HCT116 (cell line): ENCODE measurements at places on chromosomes 1 and 21.

DNA sequence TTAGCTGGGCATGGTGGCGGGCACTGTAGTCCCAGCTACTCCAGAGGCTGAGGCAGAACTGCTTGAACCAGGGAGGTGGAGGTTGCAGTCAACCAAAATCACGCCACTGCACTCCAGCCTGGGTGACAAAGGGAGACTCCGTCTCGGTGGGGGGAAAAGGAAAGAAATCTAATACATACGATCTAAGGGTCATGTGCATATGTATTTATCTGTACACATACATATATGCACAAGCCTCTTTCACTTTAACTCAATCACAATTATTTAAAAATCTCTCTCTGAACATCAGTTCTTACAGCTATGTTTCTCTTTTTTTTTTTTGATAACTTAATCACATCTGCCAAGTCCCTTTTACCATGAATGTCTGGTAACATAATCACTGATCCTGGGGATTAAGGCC is 34.7 kb downstream of the EVA1C start:
- H3K4me3 ChIP-seq = no peak overlapping the region
- DNase-seq = no peak
- H3K27ac ChIP-seq = no peak overlapping the region
- H3K27me3 ChIP-seq = no peaks in the 10 kb centered on the region
- peaks cover 10% of the 10 kb centered on the region for H3K4me1 ChIP-seq
- H3K36me3 ChIP-seq = peaks cover 11% of the 10 kb centered on the region; the same call in 1 of the 2 replicates

- H3K27me3 ChIP-seq = no peaks in the 10 kb centered on the region
- no peak overlapping the region for H3K4me3 ChIP-seq
- no peaks in the 10 kb centered on the region for H3K4me1 ChIP-seq
- H3K36me3 ChIP-seq = no peaks in the 10 kb centered on the region
Measured at GRCh38 chr1:4422504-4423289, 231.7 kb upstream of the AJAP1 start.

DNA sequence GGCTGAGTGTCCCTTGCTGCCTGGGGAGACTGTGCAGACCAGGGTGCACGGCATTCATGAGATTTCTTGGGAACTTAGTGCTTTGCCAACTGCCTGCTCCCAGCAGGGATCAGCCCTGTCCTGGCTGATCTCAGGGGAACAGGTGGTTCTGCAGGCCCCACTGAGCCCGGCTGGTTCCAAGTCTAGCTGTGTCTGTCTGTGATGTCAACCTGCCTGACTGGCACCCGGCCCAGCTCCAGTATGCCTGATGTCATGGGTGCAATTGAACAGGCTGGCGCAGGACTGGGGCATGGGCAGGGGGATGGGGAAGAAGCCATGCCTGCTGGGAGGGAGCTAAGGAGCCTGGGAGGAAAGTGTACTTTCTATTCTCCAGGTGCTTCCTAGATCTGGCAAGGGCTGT is 227.1 kb downstream of the GRIK3 start:
- no peaks in the 10 kb centered on the region for H3K4me1 ChIP-seq
- no peaks in the 10 kb centered on the region for H3K36me3 ChIP-seq
- no peak overlapping the region for H3K4me3 ChIP-seq
- peaks cover 67% of the 10 kb centered on the region for H3K27me3 ChIP-seq
- no peak for DNase-seq
- H3K27ac ChIP-seq = no peak overlapping the region

DNA sequence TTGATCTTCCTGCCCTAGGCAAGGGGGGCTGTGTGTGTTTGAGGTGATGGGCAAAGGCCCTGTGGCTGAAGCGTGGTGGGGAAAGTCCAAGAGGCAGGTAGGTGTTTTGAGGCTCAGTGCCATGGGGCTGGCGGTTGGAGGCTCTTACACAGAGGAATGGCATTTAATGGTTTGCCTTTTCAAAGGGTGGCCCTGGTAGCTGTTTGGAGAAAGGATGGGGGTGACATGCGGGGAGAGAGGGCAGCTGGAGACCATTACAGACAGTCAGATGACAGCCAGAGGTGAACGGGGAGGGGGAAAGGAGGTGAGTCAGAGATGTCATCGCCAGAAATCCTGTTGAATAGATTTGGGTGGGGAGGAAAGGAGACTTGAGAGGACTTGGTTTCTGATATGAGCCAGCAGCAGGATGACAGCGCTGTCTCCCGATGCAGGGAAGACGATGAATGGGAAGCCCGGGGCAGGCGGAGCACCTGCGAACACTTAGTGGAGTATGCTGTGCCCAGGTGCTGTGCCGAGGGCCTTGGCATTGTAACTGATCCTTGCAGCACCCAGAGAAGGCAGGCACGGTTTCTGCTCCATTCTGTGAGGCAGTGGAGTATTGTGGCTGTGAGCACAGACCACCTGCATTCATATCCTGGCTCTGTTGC is 56.3 kb downstream of the MAN1C1 start:
- no peak for DNase-seq
- H3K27me3 ChIP-seq = peaks cover 21% of the 10 kb centered on the region; the same call in 1 of the 2 replicates
- H3K27ac ChIP-seq = no peak overlapping the region
- no peaks in the 10 kb centered on the region for H3K4me1 ChIP-seq
- H3K4me3 ChIP-seq = no peak overlapping the region

- no peaks in the 10 kb centered on the region for H3K27me3 ChIP-seq
- DNase-seq = no peak
- H3K4me1 ChIP-seq = no peaks in the 10 kb centered on the region
- H3K36me3 ChIP-seq = no peaks in the 10 kb centered on the region
- H3K4me3 ChIP-seq = no peak overlapping the region
Measured at GRCh38 chr1:182163821-182164223, 102.3 kb upstream of the ZNF648 start.

- no peaks in the 10 kb centered on the region for H3K27me3 ChIP-seq
- H3K27ac ChIP-seq = no peak overlapping the region
- no peak overlapping the region for H3K4me3 ChIP-seq
- no peaks in the 10 kb centered on the region for H3K36me3 ChIP-seq
- DNase-seq = no peak
Measured at GRCh38 chr1:7554385-7555235, 216.5 kb upstream of the VAMP3 start.

DNA sequence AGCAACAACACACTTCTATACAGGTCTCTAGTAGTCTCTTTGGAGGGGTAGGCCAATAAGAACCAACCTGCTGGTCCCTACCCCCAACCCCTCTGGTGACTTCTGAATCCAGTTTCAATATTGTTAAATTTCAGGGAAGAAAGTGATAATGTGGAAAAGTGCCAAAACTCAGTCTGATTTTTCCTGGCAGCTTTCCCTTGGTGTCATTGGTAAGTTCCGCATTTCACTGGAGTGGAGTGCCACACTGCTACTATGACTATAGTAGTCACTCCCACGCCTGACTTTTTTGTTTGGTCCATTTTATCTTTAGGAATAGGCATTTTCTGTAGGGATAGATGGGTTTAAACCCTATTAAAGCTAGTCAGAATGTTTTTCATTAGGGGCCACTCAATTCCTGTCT is 5.7 kb upstream of the ARID1A start:
- H3K27me3 ChIP-seq = no peaks in the 10 kb centered on the region
- H3K4me3 ChIP-seq = no peak overlapping the region
- DNase-seq = no peak
- H3K4me1 ChIP-seq = peaks cover 68% of the 10 kb centered on the region

GRCh38 chr1:212951126-212951946 is 995 bp downstream of the VASH2 start:
- H3K4me3 ChIP-seq = peak overlapping the region; percentile 48
- no peak overlapping the region for H3K27ac ChIP-seq
- peaks cover 2% of the 10 kb centered on the region; the same call in 1 of the 2 replicates for H3K4me1 ChIP-seq
- no peak for DNase-seq
- H3K27me3 ChIP-seq = no peaks in the 10 kb centered on the region

GRCh38 chr1:101183388-101183699 is 53.5 kb upstream of the S1PR1 start:
- no peak for DNase-seq
- no peaks in the 10 kb centered on the region for H3K36me3 ChIP-seq
- no peaks in the 10 kb centered on the region for H3K27me3 ChIP-seq
- H3K4me1 ChIP-seq = peaks cover 3% of the 10 kb centered on the region; the same call in 1 of the 2 replicates
- H3K27ac ChIP-seq = no peak overlapping the region

GRCh38 chr21:45482899-45483821 is 59.1 kb downstream of the SLC19A1 start:
- no peak overlapping the region for H3K4me3 ChIP-seq
- no peaks in the 10 kb centered on the region for H3K27me3 ChIP-seq
- no peaks in the 10 kb centered on the region for H3K4me1 ChIP-seq
- no peak overlapping the region for H3K27ac ChIP-seq
- H3K36me3 ChIP-seq = peaks cover 21% of the 10 kb centered on the region; the same call in 1 of the 2 replicates
- no peak for DNase-seq

DNA sequence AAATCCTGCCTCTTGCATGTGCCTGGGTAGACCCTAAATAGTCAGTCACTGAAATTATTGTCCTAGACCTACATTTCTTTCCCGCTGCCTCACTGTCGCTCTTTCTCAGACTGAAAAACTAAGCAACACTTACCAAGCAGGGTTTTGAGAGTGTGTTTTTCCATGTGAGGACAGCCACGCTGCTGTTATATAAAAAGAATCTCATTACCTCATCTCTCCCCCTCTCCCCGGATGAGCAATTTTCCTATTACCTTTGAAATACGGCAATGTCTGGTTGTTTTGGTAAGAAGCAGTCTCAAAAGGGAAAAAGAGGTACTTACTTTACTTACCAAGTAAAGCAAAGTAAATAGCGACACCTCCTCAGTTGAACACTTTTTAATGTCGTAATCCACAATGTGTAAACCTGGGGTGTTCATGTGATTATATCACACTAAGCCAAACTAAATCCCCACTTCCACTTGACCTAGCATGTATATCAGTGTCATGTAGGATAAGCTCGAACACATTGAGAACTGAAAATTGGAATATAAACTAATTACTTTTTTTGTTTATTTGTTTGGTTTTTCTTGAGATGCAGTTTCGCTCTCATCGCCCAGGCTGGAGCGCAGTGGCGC is 12.2 kb upstream of the VN1R5 start:
- DNase-seq = no peak
- no peaks in the 10 kb centered on the region for H3K4me1 ChIP-seq
- H3K27me3 ChIP-seq = no peaks in the 10 kb centered on the region
- H3K36me3 ChIP-seq = no peaks in the 10 kb centered on the region

GRCh38 chr1:58597076-58597475 is 20.0 kb upstream of the TACSTD2 start:
- no peak overlapping the region for H3K27ac ChIP-seq
- no peaks in the 10 kb centered on the region for H3K36me3 ChIP-seq
- H3K4me1 ChIP-seq = peaks cover 25% of the 10 kb centered on the region

GRCh38 chr1:97505289-97505688 is 415.5 kb downstream of the DPYD start:
- no peak overlapping the region for H3K27ac ChIP-seq
- no peaks in the 10 kb centered on the region for H3K36me3 ChIP-seq
- H3K4me1 ChIP-seq = no peaks in the 10 kb centered on the region
- no peak overlapping the region for H3K4me3 ChIP-seq
- no peak for DNase-seq

- H3K4me3 ChIP-seq = no peak overlapping the region
- no peaks in the 10 kb centered on the region for H3K27me3 ChIP-seq
- no peak overlapping the region for H3K27ac ChIP-seq
- no peaks in the 10 kb centered on the region for H3K36me3 ChIP-seq
Measured at GRCh38 chr1:119987112-119987511, 82.3 kb downstream of the NOTCH2 start.

GRCh38 chr1:167861664-167862381 is 52.1 kb downstream of the ADCY10 start:
- H3K4me3 ChIP-seq = no peak overlapping the region
- no peaks in the 10 kb centered on the region for H3K36me3 ChIP-seq
- H3K4me1 ChIP-seq = peaks cover 5% of the 10 kb centered on the region; the same call in 1 of the 2 replicates
- no peak for DNase-seq
- no peak overlapping the region for H3K27ac ChIP-seq

- no peaks in the 10 kb centered on the region for H3K27me3 ChIP-seq
- peak; percentile 2 for DNase-seq
- H3K36me3 ChIP-seq = no peaks in the 10 kb centered on the region
- H3K27ac ChIP-seq = no peak overlapping the region
Measured at GRCh38 chr21:30408782-30409494, 13.1 kb downstream of the KRTAP13-1 start.

DNA sequence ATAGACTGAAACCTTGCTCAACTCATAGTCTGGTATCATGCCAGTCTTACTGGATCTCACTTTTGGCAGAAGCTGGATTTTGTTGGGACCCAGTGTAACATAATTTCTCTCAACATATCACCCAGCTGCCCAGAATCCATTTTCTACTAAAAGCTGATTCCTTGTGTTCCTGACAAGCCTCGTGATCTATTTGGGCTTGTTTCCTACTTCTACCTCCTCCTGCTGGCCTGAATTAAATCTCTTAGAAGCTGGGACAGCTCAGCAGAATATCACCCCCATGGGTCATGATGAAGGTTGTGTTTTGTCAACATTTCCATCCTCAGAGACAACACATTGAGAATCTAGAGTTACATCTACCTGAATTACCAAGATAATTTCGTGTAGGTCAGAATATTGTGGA is 7.7 kb downstream of the GOLT1A start:
- no peak overlapping the region for H3K27ac ChIP-seq
- H3K4me3 ChIP-seq = no peak overlapping the region
- no peaks in the 10 kb centered on the region for H3K36me3 ChIP-seq
- no peaks in the 10 kb centered on the region for H3K27me3 ChIP-seq
- H3K4me1 ChIP-seq = peaks cover 8% of the 10 kb centered on the region

DNA sequence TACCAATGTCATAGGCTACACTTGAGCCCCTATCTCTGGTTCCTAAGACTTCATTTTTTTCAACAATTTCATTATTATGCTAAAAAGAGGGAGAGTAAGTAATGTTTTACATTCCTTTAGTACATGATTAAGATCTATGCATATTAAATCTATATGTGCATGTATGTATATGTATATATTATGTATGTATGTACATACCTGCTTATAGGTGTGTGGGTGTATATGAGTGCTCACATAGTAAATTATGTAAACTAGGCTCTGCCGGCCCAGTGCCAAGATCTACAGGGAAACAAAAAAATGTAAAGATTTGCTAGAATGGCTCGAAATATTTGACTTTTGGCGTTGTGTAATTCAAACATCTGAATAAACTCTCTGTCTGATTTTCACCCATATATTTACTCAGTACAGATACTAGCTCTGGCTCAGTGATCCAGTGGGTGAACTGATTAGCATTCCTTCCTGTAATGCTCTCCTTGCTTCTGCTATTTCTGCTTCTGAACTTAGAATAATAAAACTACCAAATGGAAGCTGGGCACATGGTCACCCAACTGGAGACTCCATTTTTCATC is 113.1 kb upstream of the FGGY start:
- H3K27ac ChIP-seq = no peak overlapping the region
- H3K27me3 ChIP-seq = no peaks in the 10 kb centered on the region
- DNase-seq = no peak
- H3K4me3 ChIP-seq = no peak overlapping the region

GRCh38 chr1:56578138-56578962 is 1.0 kb downstream of the PLPP3 start:
- H3K4me1 ChIP-seq = peaks cover 5% of the 10 kb centered on the region; the same call in 1 of the 2 replicates
- no peaks in the 10 kb centered on the region for H3K36me3 ChIP-seq
- peak overlapping the region; percentile 32 for H3K27ac ChIP-seq
- peak overlapping the region; percentile 60 for H3K4me3 ChIP-seq

DNA sequence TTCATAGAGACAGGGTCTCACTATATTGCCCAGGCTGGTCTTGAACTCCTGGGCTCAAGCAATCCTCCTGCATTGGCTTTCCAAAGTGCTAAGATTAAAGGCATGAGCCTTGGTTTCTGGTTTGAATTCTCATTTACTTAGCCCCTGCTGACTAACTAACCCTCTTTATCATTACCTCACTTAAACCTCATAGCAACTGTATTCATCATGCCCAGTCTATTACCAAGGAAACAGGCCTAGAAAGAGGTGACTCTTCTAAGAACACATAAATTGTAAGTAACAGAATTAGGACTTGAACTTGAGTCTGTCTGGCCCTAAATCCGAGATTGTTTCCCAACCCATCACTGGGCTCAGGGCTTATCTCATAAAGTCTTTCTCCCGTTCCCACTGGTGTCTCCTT is 44.2 kb downstream of the TMEM53 start:
- no peak for DNase-seq
- H3K27ac ChIP-seq = no peak overlapping the region
- H3K4me1 ChIP-seq = peaks cover 5% of the 10 kb centered on the region; the same call in 1 of the 2 replicates
